ENCODE measurements at places on chromosomes 2 and 18. TPM values are rescaled to one million over a fixed set of nuclear protein-coding genes. Genes with fewer than 3 reads are reported as not detected.

GRCh38 chr2:83901317-83901716 lies 557.8 kb downstream of the SUCLG1 start:
- no peak for DNase-seq

DNA sequence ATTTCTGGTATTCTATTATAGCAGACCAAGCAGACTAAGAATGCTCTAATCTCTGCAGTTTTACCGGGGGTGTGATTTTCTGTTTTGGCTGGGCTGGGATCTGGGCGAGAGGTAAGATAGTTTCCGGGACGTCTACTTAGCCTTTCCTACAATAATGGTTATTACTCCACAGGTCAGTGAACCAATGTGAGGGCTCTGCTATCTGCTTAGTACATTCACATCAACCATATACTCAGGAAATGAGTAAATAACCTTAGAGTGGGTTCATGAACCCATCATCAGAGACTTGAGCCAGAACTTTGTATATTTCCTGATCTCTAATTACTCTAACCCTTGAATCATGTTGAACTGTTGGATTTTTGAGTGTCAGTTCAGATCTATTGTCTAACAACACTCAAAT lies 90.1 kb upstream of the NOL4 start:
- DNase-seq: no peak

DNA sequence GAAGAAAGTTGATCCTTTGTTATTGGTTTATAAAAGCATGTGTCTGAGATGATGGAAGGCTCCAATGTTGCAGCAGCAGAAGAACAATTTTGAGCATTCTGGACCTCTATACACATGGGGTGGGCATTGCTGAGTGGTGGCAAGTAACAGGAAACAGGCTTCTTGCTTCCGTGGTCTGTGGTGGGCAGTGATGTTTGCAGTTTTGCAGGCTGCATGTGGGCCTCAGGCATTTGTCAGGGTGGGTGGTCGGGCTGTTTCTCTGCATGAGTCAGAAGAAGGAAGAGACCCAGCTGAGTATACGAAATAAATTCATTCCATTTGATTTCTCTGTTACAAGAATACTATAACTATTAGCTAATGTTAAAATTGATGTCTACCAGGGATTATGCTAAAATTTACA lies 239.5 kb upstream of the COL3A1 start:
- DNase-seq: no peak

DNA sequence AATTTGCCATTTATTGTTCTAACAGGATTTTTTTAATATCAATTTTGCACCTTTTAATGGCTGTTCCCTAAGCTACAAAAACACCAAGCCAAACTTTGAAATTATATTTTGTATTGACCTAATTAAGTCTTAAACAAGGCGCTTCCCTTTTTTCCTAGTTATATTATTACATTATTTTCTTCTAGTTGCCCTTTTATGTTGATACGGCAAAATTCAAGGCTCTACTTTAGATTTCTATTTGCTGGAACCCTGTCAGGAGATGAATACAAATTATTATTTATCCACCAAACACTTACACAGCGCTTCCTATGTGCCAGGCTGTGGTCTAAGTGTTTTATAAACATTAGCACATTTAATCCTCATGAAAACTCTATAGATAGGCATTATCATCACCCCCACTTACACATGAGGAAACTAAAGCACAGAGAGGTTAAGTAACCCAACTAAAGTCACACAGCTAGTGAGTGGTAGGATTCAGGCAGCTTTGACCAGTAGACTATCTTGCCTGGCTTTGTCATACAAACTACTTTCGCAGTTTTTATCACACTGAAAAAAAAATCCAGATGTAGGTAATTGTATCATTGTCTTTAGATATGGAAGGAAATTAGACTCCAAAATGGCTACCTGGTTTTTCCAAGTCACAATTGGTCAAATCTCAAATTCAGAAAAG lies 456.5 kb downstream of the STK39 start:
- DNase-seq: no peak

GRCh38 chr18:49768051-49768391 lies 45.3 kb downstream of the ACAA2 start:
- no peak for DNase-seq

GRCh38 chr2:9169349-9170107 lies 37.1 kb upstream of the ASAP2 start:
- no peak for DNase-seq

- DNase-seq: no peak
These were observed 12.5 kb downstream of the TACR1 start for GRCh38 chr2:75186821-75187220.

DNA sequence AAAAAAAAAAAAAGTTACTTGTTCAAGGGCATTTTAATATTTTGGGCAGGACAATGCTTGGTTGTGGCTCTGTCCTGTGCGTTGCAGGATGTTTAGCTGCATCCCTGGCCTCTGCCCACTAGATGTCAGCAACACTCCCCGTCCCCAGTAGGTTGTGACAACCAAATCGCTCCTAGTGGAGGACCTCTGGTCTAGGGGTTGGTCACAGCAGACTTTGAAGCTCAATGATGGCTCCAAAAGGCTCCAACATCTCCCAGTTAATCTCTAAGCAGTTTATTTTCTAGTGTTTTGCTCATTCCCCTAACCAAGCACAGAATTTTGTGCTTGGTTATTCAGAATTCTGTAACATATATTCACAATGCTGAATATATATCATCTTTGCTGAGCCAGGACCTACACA lies 67.0 kb downstream of the CHRNA1 start:
- DNase-seq: peak; percentile 50

The MEP1B gene
- not detected for polyA plus RNA-seq

The STAT1 gene
- 230 TPM for polyA plus RNA-seq

The NMS gene
- not detected for polyA plus RNA-seq

The KLF11 gene
- polyA plus RNA-seq: 8.8 TPM

The STEAP3 gene
- not detected for polyA plus RNA-seq

The GPR55 gene
- polyA plus RNA-seq: not detected

The EML6 gene
- polyA plus RNA-seq: not detected

The PID1 gene
- polyA plus RNA-seq: not detected

The METAP1D gene
- polyA plus RNA-seq: 3.5 TPM

Data from CD4-positive, alpha-beta memory T cell (primary cell).